ENCODE measurements at places on chromosomes 6 and 20.

DNA sequence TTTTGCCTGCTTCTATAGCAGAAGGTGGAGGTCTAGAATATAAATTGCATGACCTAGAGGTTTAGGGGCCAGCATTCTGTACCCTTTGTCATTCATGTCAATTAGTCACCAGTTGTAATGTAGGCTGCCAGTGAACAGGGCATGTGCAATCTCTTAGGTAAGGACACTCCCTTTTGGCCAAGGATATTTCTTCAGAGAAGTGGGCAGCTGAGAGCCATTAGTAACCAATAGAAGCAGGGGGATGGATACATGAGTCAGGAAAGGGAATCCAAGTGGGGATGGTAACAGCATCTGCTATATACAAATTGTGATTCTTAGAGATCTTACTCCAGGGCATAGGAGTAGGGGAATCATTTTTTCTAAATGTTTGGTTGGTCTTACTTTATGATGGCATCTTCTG, 494.2 kb upstream of the JAG1 start:
- no peak for DNase-seq

GRCh38 chr6:16377470-16377869, 139.1 kb downstream of the GMPR start:
- DNase-seq = no peak

- no peak for DNase-seq
Measured at GRCh38 chr6:33837971-33838665, 34.3 kb upstream of the MLN start.

DNA sequence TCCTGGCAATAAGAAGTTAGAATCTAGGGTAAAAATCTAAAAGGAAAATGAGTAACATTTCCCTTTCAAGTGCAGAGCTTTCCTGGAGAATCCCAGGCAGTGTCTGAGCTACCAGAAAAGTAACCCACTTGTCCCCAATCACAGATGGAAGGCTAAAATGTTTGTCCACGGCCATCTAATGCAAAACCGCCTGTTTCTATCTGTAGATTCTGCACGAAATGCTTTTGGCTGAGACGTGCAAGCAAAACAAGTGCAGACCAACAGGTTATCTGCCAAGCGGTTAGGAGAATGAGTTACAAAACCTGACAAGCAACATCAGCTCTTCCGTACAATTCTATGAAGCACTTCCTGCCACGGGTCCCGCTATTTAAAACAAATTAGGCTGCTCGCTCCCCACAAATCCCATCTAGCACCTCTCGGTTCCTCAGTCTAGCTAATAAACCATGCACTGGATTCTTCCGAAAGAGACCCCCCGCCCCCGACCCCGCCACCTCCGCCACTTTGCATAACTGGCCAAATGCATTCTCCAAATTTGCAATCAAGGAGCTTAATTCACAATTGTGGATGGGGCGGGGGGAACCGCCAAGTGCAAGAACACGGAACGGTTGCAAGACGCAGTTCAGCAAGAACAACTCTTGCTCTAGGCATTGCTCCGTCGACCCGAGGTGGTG, 1.4 kb downstream of the ELOVL5 start:
- no peak for DNase-seq

DNA sequence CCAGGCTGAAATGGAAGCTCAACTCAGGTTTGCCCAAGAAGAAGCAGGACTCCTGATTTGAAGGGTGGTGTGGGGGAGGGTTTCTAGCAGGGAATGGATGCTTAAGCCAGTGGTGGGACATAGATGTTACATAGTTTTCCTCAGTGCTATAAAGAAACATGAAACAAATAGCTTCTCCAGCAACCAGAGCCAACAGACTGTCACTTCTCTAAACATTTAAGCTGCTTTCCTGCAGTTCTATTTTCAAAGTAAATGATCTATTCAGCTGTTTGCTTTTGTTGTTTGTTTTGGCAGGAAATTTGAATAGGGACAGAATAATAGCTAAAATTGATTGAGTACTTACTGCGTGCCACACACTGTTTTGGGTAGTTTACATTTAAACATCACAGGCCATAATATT, 169.0 kb downstream of the UST start:
- DNase-seq = no peak

DNA sequence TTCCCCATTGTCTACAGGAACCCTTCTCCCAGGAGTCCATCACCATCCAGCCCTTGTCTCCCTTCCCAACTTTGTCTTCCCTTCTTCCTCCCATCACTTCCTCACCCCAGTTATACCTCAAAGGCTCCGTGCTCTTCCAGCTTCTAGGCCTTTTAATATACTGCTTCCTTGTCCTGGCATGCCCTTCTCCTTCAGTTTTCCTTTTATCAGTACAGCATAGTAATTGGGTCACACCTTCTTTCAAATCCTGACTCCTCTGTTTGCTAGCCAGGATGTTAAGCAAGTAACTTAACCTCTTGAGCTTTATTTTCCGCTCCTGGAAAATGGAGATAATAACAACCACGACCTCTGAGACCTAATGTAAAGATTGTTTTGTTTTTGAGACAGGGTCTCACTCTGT, 54.9 kb upstream of the PNRC1 start:
- no peak for DNase-seq

DNA sequence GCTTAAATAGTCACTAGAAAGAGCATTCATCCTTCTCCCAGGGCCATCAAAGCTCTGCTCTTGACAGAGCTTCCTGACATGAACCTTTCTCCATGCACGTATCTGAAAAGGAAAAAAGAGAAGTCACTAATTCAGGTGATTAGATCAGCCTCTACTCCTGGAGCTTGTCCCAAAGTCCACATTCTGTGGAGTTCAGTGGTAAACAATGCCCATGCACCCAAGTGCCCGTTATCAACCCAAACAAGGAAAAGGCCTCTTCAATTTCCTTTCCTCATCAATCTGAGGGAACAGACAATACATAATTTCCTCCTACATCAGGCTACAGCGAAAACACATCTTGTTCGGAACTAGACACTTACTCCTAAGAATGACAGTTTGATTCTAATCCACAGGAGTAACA, 129.2 kb upstream of the PCSK2 start:
- peak; percentile 10 for DNase-seq

DNA sequence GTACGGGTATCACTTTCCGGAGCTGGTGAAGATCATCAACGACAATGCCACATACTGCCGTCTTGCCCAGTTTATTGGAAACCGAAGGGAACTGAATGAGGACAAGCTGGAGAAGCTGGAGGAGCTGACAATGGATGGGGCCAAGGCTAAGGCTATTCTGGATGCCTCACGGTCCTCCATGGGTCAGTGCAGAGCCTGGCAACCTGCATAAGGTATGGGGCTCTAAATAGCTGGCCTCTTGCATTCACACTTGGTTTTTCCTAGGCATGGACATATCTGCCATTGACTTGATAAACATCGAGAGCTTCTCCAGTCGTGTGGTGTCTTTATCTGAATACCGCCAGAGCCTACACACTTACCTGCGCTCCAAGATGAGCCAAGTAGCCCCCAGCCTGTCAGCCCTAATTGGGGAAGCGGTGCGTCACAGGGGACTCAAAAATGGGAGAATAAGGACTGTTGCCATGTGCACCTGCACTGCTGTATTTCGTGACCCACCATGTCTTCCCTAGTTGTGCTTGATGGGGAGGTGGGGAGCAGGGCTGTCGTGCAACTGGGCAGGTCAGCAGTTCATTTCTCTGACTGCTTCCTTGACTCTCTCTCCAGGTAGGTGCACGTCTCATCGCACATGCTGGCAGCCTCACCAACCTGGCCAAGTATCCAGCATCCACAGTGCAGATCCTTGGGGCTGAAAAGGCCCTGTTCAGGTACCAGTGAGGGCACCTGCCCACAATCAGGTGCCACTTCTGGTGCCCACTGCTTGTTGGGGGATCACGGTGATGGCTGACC, 3.1 kb downstream of the NOP56 start:
- DNase-seq = no peak

- DNase-seq = no peak
Measured at GRCh38 chr6:69895396-69895795, 29.0 kb downstream of the COL19A1 start.

- DNase-seq = no peak
Measured at GRCh38 chr20:2136275-2136674, 34.6 kb downstream of the STK35 start.

DNA sequence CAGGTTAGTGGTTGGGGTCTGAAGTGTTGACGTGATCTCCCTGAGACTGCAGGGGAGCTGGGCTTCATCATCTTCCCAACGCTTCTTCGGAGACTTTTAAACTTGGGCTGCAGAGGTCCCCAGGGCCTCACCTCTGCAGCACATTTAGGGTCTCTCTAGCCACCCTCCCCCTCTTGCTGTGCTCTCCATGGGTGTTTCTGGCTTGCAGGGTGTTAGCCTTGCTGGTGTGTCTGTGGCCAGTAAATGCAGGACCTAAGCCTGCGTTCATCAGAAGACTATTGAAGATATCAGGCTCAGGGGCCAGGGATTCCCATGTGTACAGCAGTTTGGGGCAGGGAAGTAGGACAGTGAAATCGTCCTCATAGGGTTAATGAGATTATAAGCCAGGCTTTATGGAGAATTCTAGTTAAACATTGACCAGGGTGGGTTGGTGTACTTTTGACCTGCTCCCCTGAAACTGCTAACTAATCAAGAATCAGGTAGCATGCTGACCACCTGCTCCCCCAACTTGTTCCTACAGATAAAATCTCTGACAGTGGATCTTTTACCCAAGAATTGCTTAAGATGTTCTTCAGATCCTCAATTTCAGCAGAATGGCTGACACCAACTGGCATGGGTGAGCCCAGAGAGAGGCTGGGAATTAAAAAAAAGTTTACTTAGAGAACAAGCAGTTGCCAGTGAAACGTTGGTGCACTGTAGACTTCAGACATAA, 3.8 kb upstream of the DDO start:
- peak; percentile 77 for DNase-seq

DNA sequence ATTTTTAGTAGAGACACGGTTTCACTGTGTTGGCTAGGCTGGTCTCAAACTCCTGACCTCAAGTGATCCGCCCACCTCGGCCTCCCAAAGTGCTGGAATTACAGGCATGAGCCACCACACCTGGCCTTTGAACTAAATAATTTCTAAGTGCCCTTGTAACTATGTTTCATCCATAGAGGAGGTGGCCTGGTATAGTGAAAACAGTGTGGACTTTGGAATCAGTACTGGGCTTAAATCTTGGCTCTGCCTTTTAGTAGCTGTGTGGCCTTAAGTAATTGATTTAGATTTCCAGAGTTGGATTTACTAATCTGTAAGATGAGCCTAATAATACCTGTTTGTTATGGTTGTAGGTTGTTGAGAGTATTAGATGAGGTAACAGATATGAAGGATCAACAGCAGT, 14.2 kb upstream of the TGM3 start:
- no peak for DNase-seq

GRCh38 chr20:787825-788224, 19.5 kb upstream of the SLC52A3 start:
- DNase-seq = no peak

- DNase-seq = peak; percentile 15
Measured at GRCh38 chr6:75673884-75674283, 72.2 kb downstream of the SENP6 start.

- no peak for DNase-seq
Measured at GRCh38 chr6:163630572-163630971, 216.1 kb downstream of the QKI start.

DNA sequence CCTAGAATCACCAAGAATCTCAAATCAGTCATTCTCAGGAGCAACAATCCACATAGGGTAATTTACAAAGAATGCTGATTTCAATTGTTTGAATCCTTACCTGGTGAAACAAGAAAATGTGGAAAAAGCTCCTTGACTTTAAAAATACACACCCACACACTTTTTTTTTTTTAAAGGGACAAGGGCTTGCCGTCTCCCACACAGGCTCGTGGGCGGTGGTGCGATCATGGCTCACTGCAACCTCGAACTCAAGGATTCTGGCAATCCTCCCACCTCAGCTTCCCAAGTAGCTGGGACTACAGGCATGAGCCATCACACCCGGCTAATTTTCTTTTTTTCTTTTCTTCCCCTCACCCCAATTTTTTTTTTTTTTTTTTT, 30.7 kb downstream of the PARD6B start:
- DNase-seq = no peak

- DNase-seq = no peak
Measured at GRCh38 chr6:87756858-87757257, 54.8 kb upstream of the AKIRIN2 start.

DNA sequence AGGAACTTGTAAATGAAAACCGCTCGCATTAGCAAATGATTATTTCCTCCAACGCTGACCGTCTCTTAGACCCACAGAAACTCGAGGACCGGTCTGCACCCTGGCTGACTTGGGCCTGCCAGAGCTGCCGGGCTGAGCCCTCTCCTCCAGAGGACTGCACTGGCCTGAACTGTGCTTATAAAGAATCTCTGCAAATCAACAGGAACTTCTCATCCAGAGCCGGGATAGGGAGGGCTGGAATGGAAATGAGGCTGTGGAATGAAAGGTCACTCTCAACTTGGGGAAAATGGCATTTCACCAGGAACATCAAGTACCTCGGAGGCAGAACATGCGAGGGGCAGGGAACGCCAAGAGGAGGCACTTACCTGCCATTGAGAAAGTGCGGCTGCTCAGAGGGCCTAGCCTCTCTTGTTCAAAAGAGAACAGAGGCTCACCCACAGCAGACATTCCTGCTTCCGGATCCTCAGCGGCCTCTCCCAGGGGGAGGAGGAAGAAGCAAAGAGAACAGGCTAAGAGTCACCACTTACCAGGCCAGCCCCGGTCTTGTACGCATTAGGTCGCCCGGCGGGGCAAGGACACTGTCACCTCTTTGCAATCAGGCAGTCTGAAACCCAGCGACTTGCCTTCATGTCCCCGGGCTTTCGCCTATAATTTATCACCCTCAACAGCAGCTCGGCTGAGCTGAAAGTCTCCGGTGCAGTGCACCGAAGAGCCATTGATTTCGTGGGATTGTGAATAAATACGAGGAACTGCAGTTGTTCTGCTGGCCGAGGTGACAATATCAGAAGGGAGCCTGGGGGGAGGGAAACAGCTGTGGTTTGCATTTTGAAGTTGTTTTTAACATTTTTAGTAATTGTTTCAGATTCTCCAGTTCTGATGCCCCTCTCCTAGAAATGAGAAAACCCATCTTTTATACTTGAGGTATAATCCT, 37.6 kb downstream of the ZMYND8 start:
- peak; percentile 62 for DNase-seq

GRCh38 chr6:83183082-83183828, 9.8 kb downstream of the PGM3 start:
- DNase-seq = no peak

DNA sequence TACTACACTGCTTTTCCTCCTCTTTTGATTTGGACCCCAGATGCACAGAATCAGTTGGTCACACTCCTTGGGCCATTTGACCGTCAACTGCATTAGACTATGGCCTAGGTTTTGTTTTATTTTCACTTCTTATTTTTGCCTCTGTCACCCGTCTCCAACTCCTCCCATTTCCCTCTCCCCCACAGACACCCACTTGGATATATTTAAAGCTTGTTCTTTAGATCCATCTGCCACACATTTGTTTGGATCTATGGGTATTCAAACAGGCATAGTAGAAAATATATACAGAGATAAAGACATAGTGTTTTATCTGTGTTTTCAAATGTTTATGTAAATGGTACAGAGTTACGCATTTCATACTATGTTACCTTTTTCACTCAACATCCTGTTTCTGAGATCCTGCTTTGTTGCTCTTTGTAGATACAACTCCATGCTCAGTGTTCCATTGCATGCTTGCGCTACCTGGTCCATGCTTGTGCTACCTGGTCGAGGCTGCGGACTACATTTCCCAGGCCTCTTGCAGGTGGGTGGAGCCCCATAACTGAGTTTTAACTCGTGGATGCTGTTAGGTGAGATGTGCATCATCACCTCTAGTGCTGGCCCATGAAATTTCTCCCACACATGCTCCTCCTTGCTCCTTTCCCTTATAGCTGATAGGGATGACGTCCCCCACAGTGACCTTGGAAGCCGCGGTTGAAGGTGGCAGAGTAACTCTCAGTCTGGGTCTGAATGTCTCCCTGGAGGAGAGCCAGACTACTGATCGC, 11.5 kb upstream of the PREX1 start:
- no peak for DNase-seq

All from HepG2 (cell line).